ENCODE measurements at places on chromosomes 1 and 21.

GRCh38 chr21:45332981-45333582 lies 45.4 kb upstream of the POFUT2 start:
- no peak for DNase-seq

GRCh38 chr1:16458831-16459230 lies 18.3 kb downstream of the NECAP2 start:
- no peak for DNase-seq

DNA sequence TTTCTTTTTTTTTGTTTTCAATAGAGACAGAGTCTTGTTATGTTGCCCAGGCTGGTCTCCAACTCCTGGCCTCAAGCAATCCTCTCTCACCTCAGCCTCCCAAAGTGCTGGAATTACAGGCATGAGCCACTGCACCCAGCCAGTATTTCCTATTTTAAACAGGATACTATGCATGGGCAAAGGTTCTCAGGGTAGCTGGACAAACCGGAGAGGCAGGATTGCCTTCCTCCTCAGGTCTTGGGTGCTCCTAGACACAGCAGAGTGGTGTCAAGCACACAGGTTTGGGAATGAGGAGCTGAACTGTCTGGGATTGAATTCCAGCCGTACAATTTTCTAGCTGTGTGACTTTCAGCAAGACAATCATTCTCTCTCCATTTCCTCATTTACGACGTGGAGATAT lies 22.9 kb upstream of the HNRNPU start:
- DNase-seq: no peak

DNA sequence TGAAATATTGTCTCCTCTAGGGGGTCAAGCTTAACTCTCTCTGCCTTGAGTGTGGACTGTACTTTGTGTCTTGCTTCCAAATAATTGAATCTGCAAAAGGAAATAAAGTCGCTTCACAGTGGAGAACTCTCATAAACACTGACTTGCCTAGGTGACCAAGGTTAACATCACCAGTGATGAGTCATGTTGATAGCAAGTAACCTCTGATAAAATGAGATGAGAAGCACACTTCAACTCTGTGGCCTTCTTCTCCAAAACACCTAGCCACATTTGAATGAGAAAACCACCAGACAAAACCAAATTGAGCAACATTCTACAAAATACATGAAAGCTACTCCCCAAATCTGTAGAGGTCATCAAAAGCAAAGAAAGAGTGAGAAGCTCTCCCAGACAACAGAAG lies 37.6 kb downstream of the PDE4B start:
- no peak for DNase-seq

DNA sequence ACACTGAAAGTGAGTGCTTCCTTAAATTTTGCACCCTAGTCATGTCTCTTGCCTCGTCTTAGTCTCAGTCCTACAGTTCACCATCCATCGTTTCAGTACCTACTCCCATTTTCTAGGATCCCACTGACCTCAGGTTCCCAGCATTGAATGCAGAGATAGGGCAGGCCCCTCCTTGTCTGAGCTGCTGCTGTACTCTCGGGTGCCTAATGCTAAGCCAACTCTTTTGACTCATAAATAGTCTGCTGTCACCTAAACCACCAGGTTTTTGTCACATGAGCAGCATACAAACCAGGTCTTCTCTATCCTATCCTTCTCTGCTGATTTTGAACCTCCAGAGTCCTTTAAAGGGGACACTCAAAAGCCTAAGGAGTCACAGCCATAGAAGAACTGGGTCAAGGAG lies 3.0 kb downstream of the ARHGAP30 start:
- no peak for DNase-seq

DNA sequence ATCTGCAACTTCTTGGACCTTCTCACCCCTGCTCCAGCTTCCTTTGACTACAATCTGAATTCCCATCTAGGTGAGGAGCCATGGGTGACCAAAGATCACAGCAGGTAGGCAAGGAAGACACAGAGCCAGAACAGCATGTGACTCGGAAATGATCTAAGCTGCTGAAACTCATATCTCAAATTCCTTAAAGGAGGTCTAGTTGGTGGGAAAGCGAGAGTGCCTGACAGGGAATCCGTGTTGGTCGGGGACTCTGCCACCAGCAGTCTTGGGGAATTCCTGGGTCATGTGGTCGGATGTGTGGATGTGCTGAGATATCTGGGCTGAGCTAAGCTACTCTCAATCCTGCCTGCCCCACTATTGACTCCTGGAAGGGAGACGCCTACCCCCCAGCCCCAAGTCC lies 3.2 kb upstream of the NUAK2 start:
- DNase-seq: no peak

- DNase-seq: peak; percentile 99
These were observed at the start of gene DYRK3 for GRCh38 chr1:206635080-206635977. DYRK3 (plus strand) TSS chr1:206635536; CDS start chr1:206635704, 168 bp downstream.

GRCh38 chr1:215250913-215251312 lies 168.4 kb downstream of the KCNK2 start:
- DNase-seq: no peak

- peak; percentile 9 for DNase-seq
These were observed 30.4 kb upstream of the PDE4B start for GRCh38 chr1:65762081-65762862.

- no peak for DNase-seq
These were observed 1.4 kb upstream of the TTLL7 start for GRCh38 chr1:84000196-84000885.

DNA sequence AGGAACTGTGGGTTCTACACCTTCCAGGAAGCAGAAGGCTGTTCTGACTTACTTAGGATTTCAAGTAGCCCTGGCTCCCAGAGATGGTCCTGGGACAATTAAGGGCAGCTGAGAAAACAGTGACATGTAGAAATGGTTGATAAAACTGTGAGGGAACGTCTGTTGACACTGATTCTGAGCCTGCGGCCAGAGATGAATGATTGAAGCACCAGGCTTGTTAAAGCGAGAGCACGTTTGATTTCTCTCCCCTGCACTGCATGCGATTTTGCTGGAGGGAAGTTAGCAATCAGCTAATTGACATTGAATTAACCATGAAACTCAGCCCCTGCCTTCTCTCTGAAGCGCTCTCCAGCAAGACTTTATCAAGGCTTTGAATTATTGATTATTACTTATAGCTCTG lies 29.9 kb upstream of the POU3F1 start:
- DNase-seq: no peak

DNA sequence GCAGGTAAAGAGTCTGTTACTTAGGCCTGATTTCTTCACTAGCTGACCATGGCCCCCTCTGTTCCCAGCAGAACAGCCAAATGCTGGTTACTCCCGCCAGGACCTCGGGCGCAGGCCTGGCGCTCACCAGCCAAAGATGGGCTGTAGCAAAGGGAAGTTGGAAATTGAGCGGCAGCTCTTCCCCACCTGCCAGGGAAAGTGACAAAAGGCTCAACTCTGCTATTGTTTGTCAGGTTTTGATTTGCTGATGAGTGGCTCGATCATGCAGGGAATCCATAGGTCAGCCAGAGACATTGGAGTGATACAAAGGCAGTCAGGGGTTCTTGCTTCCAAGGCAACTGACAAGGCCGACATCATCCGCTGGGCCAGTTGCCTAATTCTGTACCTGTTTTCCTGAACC lies 120.1 kb downstream of the ASTN1 start:
- no peak for DNase-seq

- DNase-seq: no peak
These were observed 2.2 kb downstream of the PAQR6 start for GRCh38 chr1:156245451-156246232.

- no peak for DNase-seq
These were observed 24.7 kb downstream of the SCYL3 start for GRCh38 chr1:169868978-169869377.

GRCh38 chr1:71053758-71054157 lies 6.1 kb upstream of the PTGER3 start:
- DNase-seq: no peak

DNA sequence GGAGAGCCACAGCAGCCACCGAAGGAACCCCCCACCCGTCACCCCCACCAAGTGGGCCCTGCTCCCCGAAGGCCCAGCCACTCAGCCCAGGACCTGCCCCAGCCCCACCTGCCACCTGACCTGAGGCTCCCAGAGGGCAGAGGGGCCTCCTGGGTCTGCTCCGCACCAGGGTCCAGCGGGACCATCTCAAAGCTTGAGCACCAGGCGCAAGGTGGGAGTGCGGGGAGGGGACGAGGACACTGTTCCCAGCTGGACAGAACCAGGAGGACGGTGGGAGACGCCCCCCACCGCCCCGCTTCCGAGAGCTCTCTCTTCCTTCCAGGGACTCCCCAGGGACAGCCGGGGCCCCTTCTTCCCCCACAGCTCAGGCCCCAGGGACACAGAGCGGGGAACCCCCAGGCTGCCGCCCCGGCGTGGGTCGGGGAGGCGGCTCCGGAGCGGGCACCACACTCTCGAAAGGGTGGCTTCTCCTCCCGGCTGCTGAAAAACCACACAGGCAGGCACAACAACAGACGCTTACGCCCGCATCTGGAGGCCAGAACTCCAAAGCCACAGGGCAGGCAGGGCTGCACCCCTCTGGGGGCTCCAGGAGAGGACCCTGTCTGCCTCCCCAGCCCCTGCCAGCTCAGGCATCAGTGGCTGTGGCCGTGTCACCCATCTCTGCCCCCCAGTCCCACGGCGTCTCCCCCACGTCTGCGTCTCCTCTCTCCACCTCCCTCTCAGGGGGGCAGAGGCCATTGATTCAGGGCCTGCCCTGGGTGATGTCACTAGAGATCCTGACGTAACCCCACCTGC lies 1.9 kb upstream of the TTLL10 start:
- DNase-seq: no peak

DNA sequence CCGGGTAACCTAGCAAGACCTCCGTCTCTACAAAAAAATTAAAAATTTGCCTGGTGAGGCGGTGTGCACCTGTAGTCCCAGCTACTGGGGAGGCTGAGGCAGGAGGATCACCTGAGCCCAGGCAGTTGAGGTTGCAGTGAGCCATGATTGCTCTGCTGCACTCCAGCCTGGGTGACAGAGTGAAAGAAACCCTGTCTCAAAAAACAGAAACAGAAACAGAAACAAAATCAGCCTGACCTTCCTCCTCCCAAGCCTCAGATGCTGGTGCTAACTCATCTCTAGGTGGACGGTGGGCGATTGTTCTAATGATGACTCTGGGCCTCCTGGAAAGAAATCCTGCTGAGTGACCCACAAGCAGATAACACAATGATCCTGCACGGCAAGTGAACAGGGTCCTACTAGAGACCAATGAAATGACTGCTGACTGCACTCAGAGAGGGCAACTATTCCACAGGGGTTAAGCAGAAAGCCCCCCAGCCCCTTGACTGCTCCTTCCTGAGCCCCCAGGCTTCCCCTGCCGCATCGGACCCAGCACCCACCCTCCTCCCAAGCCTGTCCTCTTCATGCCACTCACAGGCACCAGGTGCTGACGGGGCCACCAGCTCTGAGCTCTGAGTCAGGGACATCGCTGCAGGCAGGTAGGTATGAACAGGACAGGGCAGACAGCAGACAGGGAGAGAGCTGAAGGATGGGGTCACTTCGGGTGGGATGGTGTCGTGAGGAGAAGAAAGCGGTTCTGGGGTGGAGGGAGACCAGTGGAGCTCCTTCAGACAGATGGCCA lies 27.8 kb upstream of the LRRC38 start:
- DNase-seq: no peak
